ENCODE measurements at places on chromosomes 5 and 9.

GRCh38 chr9:37965116-37965515, 61.2 kb upstream of the SLC25A51 start:
- DNase-seq, result no peak

GRCh38 chr5:31717561-31717960, 78.6 kb downstream of the PDZD2 start:
- no peak for DNase-seq

DNA sequence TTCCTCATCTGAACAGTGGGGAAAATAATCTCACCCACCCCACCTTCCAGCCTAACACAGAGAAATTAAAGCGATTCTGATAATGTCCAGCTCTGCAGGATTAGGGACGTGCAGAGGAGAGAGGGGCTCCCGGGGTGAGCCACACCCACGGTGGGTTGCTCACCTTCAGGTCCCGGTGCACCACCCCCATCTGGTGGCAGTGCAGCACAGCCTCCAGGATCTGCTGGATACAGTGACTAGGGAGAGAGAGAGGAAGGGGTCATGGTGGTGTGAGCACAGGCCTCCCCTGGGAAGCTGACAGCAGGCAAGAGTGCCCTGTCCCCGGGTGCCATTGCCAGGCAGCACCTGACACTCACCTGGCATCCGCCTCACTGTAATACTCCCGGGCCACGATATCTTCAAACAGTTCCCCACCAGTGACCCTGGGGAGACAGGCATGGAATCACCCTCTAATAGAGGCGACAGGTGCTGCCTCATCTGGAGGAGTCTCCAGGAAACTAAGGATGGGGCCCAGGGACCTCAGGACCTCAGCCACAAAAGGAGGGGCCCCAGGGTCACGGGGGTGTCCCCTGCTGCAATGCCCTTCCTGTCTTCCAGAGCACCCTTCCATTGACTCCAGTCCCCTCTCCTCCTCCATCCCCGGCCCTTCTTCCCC, 33.0 kb downstream of the CAMK2A start:
- DNase-seq, result no peak

DNA sequence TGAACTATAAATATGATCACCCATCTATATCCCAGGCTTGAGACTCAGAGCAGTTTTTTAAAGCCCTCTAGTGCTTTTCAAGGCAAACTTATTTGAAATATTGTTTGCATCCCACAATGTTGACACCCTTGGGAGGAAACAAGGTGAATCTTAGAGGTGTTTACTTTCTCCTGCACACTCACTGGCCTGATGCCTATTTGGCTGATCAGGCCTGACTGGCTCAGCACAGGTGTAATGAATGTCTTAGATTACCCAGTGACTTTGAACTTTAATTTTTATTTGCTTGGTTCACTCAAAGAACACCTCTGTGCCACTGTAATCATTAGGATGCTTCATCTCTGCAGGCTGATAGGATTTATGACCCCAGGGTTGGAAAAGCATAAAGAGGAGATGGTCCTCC, 158.3 kb downstream of the KCTD16 start:
- DNase-seq, result no peak

- no peak for DNase-seq
Measured at GRCh38 chr9:135694414-135694813, 4.9 kb downstream of the SOHLH1 start.

Data from activated CD4-positive, alpha-beta T cell treated with anti-CD3 and anti-CD28 coated beads, Interleukin-10, Interleukin-2, amounts not matched to agents 100 ng/mL and 50 ng/mL, durations not matched to agents 16 hours and 8 hours (primary cell).